8988T (cell line): ENCODE measurements at places on chromosomes 7 and 10.

- DNase-seq = no peak
Observed at GRCh38 chr7:86920154-86920553, 139.3 kb downstream of the ELAPOR2 start.

DNA sequence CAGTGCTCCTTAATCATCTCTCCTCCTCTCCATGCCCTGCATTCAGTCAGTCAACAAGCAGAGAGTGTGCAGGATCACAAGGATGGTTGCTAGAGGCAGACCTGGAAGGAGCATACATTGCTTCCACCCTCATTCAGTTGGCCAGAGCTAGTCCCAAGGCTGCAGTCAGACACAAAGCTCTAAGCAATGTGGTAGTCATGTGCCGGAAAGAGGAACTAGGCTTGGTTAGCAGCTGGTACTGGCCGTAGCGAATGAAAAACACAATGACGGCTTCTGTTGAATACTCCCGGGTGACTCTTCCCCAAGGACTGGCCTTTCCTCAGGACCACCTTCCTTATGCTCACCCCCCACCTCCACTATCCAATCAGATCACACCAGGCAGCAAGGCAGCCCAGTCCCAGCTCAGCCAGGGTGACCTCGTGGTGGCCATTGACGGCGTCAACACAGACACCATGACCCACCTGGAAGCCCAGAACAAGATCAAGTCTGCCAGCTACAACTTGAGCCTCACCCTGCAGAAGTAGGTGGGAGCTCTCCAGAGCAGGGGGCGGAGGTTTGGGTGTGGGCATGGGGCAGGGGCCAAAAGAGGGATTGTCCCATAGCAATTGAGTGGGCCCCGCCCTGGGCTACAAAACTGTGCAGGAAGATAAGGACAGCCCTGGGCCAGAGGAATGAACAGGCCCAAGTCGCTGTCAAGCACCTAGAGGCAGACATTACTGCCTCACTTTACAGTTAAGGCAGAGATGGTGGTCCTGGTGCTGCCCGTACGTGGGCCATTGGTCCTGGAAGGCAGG, 10.9 kb downstream of the LDB3 start:
- no peak for DNase-seq

GRCh38 chr7:47627580-47628283, 45.8 kb upstream of the TNS3 start:
- no peak for DNase-seq

DNA sequence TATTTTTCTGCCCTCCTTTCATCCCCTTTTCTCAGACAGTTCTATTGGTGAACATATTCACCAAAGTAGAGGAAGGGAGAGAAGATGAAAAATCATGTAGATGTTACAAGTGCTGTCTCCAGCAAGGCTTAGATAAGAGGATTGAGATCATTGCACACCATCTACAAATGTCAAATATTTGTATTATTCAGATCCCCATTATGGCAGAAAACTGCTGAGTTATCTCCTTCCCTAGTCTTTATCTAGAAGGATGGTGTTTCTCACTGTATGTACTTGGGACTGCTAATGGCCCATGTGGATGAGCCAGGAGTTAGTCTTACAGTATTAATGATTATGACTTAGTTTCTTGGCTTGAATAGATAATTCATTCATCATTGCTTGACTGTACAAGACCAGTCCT, 147.2 kb upstream of the EEPD1 start:
- no peak for DNase-seq

DNA sequence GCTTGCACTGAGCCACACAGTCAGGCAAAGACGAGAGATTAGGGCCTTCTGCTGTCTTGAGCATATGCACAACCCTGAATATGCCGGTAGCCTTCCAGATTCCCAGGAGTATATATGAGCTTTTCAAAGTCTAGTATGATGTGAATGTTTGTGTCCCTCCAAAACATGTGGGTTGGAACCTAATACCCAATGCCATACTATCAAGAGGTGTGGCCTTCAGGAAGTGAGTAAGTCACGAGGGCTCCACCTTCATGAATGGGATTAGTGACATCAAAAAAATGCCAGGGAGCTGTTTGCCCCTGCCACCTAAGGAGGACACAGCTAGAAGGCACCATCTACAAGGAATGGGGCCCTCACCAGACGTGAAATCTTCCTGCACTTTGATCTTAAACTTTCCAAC, 105.2 kb downstream of the CH25H start:
- no peak for DNase-seq
